ENCODE measurements at places on chromosomes 1 and 21.

- no peak for DNase-seq
Observed at GRCh38 chr1:38015978-38016725, 3.6 kb downstream of the UTP11 start.

- no peak for DNase-seq
Observed at GRCh38 chr1:156598731-156599432, 2.4 kb downstream of the GPATCH4 start.

- no peak for DNase-seq
Observed at GRCh38 chr1:111366256-111366655, 61.3 kb downstream of the OVGP1 start.

GRCh38 chr1:228448372-228448771 lies 31.7 kb upstream of the TRIM17 start:
- DNase-seq: no peak

GRCh38 chr1:212471891-212472675 lies 39.4 kb downstream of the NENF start:
- DNase-seq: no peak

- no peak for DNase-seq
Observed at GRCh38 chr1:29961293-29962059, 725.2 kb downstream of the PTPRU start.

DNA sequence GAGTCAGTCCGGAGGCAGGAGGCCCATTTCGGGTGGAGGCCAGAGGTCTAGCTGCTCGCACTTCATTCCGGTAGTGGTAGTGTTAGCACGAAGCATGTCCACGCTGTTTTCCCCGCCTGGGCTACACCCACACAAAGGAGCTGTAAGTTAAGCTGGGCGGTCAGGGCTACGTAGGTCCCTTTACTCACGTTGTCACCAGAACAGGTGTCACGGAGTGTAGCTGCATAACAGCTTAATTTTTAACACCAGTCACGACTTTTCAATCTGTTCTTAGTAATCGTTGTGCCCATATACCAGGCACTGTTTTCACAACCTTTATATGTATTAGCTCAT lies 15.6 kb downstream of the HLX start:
- DNase-seq: no peak

GRCh38 chr1:111565968-111566367 lies 53.6 kb upstream of the RAP1A start:
- DNase-seq: no peak

DNA sequence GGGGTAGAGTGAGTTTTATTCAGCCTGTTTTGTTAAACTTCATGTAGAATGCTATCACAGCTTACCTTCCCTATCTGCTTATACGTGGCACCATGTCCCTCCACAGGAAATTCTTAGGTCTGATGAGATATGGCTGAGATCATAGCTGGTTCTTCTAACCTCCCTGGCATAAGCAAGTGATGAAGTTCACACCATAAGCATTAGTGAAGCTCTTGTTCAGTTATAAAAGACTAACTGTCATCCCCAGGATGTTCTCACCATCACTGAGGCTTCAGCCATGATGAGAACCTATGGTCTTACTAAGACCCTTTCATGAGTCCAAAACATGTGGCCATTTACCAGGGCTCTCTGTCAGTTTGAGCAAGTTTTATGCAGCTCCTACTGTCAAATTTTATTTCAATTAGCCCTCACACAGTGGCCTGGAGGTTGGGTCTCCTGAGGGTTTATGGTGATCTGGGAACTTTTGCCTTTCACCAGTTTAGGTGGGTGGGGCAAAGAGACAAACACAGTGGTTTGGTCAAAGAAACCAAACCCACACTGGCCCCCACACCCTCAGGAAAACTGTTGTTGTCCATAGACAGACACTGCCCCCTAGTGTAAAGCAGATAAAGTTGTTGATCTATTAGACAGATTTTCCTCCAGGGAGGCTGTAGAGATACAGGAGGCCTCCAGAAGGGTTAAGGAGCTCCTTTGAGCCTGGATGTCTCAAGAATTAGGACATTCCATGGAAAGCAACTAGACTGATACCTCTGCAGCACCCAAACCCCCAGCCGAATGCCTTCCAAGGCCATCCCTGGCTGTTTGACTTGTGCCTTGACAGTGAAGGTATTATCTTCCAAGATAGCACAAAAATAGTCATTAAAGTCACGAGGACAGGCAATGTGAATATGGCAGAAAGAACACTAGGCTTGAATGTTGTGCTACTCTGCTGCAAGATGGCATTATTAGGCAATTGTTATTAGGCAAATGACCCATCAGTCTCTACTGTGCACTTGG lies 5.0 kb downstream of the SLC22A15 start:
- no peak for DNase-seq

DNA sequence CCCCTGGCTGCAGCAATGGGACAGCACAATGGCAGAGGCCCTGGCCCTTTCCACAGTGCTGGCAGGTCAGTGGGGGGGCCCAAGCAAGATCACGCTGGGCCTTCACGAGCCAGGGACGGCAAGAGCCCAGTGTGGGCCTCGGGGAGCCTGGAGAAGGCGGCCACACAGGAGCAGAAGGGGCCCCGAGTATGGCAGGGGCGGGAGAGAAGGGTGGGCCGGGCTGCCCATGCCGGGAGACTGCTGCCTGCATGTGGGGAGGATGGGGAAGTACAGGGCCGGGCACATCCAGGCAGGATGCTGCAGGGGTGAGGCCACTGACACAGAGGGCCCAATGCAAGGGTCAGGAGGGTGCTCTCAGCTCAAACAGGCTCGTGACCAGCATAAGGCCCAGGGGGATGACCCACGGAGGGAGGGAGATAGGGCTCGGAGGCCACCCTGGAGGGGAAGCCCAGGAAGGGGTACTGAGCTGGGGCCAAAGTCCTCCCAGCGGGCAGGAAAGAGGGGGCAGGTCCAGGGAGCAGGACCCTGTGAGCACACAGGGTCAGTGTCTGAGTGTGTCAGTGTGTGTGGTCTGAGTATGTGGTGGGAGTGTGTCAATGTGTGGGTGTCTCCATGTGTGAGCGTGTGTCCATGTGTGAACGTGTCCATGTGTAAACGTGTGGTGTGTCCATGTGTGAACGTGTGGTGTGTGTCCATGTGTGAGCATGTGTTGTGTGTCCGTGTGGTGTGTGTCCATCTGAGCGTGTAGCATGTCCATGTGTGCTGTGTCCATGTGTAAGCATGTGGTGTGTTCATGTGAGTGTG lies 13.1 kb downstream of the SLC19A1 start:
- DNase-seq: no peak

- DNase-seq: no peak
Observed at GRCh38 chr1:11731691-11732283, 4.1 kb upstream of the AGTRAP start.
